ENCODE measurements at places on chromosomes 7 and 10.

GRCh38 chr7:94422827-94423460 lies 28.2 kb downstream of the COL1A2 start:
- DNase-seq = no peak

DNA sequence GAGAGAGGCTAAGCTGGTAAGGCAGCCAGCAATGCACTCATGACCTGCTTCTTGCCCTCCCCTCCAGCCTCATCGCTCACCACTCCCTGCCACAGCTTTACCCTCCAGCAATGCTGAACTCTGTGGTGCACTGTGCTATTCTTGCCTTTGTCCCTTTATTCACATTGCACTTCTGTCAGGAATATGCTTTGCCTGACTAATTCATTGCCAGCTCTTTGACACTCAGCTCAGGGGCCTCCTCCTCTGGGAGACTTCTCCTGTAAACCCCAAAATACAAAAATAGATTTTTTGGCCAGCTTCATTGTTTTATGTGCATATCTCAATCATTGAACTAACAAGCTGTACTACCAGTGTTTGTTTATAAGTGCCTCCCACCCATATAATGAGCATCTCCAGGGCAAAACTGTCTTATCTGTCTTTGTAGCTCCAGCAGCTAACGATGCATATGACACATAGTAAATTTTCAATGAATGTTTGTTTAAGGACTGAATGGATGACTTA lies 8.2 kb downstream of the CNNM1 start:
- DNase-seq = no peak

GRCh38 chr7:75638594-75639070 lies 100.1 kb downstream of the HIP1 start:
- DNase-seq = no peak

DNA sequence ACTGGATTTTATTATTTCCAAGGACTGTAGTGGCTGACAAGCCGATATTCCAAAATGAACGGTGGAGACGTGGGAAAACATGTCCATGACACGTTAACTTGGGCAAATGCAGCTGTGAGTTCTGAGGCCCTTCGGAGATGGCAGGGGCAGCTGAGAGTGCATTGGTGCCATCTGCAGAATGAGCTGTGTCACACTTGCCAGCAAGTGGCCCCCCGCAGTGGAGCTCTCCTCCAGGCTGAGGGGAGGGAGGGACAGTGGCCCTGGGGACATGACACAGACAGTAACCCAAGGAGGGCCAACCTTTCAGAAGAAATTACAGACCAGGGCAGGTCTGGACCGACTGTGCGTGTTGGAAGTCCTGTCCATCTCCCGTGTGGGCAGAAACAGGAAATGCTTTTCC lies 139.4 kb downstream of the SVIL start:
- no peak for DNase-seq

DNA sequence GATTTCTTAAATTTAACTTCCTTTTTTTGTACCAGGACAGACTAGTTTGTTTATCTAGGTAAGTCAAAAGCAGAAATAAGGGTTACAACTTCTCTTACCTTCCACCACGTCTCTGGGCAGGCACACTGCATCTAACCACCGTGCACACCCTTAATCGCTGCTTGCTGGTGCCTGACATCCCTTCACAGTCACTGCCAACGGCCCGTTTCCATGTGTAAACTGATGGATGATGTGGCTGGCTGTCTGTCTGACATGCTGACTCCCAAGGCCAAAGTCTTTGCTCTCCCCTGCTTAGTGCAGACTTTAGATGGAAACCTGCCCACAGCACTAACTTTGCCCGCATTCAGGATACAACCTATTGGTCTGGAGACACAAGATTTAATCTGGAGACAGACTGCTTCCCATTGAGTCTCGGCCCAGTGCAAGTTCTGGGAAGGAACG lies 1.1 kb downstream of the TMEM273 start:
- peak; percentile 4 for DNase-seq

DNA sequence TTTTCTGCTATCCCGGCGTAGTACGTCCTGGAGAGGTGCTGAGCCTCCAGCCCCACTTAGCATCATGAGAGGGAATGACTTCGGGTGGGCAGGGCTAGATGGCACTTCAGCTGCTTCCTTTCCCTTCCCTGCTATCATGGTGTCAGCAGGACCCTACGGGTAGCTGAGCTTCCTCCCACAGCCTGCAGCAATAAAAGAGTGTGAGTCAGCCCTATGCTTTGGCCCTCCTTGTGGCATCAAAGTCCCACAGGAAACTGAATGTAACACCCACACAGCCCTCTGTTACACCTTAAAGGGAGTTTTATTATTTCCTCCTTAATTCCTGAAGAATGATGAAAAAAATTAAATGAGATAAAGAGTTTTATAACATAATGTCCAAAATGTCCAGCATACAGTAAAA lies 458.1 kb downstream of the RPS24 start:
- no peak for DNase-seq

DNA sequence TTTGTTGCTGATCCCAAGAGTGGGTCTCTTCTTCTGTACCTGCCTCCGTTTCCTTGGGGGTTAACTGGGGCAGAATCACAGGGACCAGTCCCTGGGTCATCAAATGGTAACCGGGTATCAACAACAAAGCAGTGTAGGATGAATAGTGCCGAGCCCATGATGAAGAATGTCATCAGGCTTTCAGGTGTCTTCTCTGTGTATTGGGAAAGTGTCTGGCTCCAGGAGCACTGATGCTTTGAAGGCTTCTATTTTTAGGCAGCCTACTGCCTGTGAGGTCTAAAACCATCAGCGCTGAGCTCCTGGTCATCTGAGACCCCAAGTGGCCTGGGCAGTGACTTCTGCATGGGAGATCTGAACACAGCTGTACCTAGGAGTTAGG lies 48.2 kb upstream of the SHH start:
- DNase-seq = no peak
